SJSA1 (cell line): ENCODE measurements at places on chromosomes 7 and 10. TPM values are rescaled to one million over a fixed set of nuclear protein-coding genes. Genes with fewer than 3 reads are reported as not detected.

The CAMK2B gene
- not detected in 2 replicates for total RNA-seq

The PTPN20 gene
- not detected in 2 replicates for total RNA-seq

DNA sequence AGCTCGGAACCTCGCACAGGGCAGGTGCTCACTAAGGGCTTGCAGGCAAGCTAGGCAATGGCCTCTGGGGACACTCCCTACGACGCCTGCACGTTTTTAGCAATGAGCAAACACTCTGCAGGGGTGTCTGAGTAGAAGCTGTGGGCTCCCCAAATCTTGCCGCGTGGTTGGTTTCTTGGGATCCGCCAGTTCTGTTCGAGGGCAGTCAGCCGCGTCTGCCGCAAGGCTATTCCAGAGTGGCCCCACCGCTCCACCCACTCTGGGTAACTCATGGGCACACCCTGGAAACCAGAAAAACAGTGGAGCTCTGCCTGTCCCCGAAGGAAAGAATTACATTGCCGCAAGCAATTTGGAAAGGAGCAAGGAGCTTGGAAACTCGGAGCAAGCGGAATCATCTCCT, 189.3 kb upstream of the LYZL2 start:
- H3K36me3 ChIP-seq: no peaks in the 10 kb centered on the region
- DNase-seq: no peak
- H3K4me1 ChIP-seq: peaks cover 32% of the 10 kb centered on the region
- H3K27me3 ChIP-seq: no peaks in the 10 kb centered on the region

The EPDR1 gene
- 46.2 and 58.1 TPM in 2 replicates for total RNA-seq

GRCh38 chr7:106026101-106026500, 63.0 kb downstream of the CDHR3 start:
- no peaks in the 10 kb centered on the region for H3K4me1 ChIP-seq
- no peak overlapping the region for H3K4me3 ChIP-seq
- DNase-seq: no peak
- H3K27me3 ChIP-seq: 0 out of 2 replicates have a peak, but pooled peaks cover 4% of the 10 kb centered on the region
- no peaks in the 10 kb centered on the region for H3K36me3 ChIP-seq

- H3K27ac ChIP-seq: no peak overlapping the region
- H3K27me3 ChIP-seq: no peaks in the 10 kb centered on the region
- H3K4me1 ChIP-seq: no peaks in the 10 kb centered on the region
- DNase-seq: no peak
Measured at GRCh38 chr10:65751218-65751617, 1174.6 kb upstream of the LRRTM3 start.

- no peak for DNase-seq
- H3K36me3 ChIP-seq: no peaks in the 10 kb centered on the region
- no peaks in the 10 kb centered on the region for H3K27me3 ChIP-seq
- H3K4me1 ChIP-seq: peaks cover 14% of the 10 kb centered on the region
- no peak overlapping the region for H3K4me3 ChIP-seq
Measured at GRCh38 chr7:112084520-112084971, 121.7 kb downstream of the DOCK4 start.

The EMX2 gene
- 0.21 TPM in 1 of 2 replicates, not detected in the other for total RNA-seq

DNA sequence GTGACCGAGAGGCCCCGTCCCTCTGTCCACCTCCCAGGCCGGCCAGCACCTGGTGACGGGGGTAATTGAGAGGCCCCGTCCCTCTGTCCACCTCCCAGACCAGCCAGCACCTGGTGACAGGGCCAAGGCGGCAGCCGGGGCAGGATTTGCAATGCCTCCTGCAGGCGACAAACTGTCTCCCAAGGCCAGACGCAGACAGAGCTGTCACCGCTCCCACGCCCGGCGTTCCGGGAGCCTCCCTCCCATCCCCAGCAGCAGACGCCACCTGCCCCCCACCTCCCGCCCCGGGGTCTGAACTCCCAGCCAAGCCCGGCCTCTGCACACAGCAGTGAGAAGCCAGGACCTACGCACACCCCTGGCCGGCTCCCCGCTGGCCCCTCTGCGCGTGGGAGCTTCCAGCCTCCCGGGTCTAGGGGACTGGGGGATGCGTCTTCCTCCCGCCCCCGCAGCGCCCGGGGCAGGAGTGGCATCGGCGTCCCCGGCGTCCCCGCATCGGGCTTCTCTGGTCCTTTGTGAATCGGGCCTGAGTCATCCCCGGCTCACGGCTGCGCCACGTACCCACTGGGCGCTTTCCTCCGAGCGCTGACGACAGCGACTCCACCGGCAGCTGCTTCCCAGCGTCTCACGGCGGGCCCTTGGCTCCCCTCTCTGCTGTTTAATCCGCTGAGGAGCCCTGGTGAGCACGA, 95.1 kb upstream of the DIP2C start:
- peaks cover 29% of the 10 kb centered on the region for H3K4me1 ChIP-seq
- H3K4me3 ChIP-seq: peak overlapping the region; percentile 25
- H3K27me3 ChIP-seq: no peaks in the 10 kb centered on the region
- peak; percentile 89 for DNase-seq
- 0 out of 2 replicates have a peak overlapping the region, but pooled peaks have one; percentile 21 for H3K27ac ChIP-seq
- no peaks in the 10 kb centered on the region for H3K36me3 ChIP-seq

DNA sequence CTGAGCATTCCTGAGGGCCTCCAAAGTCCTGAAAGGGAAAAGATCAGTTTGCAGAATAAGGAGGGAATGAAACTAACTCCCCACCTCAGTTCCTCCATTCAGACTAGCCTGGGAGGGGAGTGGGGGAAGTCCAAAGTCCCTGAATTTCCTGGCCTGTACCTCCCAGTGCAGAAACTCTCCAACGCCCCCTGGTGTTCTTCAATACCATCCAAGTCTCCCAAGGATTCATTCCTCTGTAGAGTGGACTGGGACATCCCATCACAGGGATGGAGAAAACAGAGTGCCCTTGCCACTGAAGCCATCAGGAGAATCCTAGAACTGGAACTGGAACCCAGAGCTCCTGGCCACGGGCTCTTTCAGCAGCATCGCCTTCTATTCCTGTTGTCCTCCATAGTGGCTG, 1.6 kb upstream of the COL13A1 start:
- no peaks in the 10 kb centered on the region for H3K27me3 ChIP-seq
- peaks cover 8% of the 10 kb centered on the region; the same call in 1 of the 2 replicates for H3K36me3 ChIP-seq
- H3K27ac ChIP-seq: no peak overlapping the region
- H3K4me3 ChIP-seq: no peak overlapping the region
- peak; percentile 68 for DNase-seq

The UNC5B gene
- 0.71 and 0.94 TPM in 2 replicates for total RNA-seq

- H3K27me3 ChIP-seq: no peaks in the 10 kb centered on the region
- no peaks in the 10 kb centered on the region for H3K4me1 ChIP-seq
- no peak for DNase-seq
- no peak overlapping the region for H3K4me3 ChIP-seq
- H3K27ac ChIP-seq: no peak overlapping the region
Measured at GRCh38 chr7:116021237-116021636, 9.3 kb downstream of the TFEC start.

The TAC1 gene
- total RNA-seq: not detected in 2 replicates

The AVPI1 gene
- total RNA-seq: 4.3 and 8.6 TPM in 2 replicates

DNA sequence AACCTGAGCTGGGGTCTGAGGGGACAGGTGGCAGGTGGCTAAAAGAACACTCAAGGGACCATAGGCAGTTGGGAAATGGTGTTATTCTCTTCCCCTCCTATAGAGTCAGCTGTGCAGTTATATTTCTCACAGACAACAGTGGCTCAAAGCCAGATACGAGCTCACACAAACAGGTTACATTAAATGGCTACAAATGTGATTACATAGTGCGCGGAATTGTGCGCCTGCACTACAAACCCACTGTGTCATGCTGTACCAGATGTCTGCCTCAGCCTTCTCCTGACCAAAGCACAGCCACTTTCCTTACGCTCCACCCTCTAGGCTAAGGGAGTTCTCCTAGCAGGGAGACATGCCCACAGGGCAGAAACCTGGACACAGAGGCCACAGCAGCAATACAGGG, 387.2 kb downstream of the CNTNAP2 start:
- no peaks in the 10 kb centered on the region for H3K27me3 ChIP-seq
- H3K36me3 ChIP-seq: no peaks in the 10 kb centered on the region
- no peak overlapping the region for H3K4me3 ChIP-seq
